NCI-H446 treated with DMSO at 0.1 percent for 48 hours (cell line): ENCODE measurements at places on chromosomes 1 and 21.

DNA sequence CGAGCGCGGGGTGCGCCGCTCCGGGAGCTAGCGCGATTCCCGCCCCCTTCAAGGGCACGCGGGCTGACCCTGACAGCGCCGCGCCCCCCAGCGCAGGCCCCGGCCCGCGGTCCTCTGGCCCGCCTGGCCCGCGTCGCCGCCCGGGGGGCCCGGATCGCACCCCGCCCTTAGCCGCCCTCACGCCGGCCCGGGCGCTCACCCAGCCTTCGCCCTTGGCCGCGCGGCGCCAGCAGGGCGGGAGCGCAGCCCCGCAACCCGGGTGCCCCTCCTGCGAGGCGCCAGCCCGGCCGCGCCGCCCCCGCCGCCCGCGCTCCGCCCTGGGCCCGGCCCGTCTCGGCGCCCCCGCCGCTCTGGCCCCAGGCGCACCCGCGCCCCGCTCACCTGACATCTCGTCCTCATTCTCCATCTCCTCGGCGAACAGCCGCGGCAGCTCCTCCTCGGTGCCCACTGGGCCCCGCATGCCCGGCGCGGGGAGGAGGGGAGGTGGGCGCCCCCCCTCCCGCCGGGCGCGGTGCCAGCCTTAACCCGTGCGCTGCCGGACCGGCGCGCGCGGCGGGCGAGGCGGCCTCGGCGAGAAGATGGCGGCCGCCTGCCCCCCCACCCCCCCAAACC is 451 bp downstream of the CHD5 start:
- no peak for DNase-seq

- DNase-seq = peak; percentile 42
Measured at GRCh38 chr1:61081686-61082310, 563 bp upstream of the NFIA start.

DNA sequence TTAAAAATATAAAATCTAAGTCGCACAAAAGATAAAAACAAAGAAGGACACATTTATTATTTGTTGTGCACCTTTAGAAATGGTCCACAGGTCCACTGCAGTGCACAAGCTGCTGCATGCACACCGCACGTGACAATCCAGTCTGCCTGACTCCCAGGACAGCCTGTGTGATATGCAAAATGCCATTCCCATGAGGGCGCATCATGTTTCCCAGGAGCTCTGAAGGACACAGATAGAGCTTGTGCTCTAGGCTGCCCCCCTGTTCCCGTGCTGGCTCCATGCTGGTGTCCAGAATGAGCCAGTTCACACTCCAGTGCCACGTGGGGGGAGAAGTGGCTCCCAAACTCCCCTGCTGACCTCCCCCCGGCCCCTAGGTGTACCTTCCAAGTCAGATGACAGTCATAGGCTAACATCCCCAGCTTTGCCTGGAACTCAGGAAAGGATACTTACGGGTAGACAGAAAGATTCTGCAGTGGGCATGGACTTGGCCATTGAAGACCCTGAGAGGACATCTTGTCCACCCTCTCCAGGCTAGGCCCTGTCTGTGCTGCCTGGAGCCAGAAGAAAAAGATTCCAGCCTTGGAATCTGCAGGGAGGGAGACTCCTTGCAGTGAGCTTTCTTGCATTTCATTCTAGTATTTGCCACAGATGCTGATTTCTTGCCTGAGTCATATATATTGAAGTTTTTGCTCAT is 26.3 kb downstream of the RAB7B start:
- DNase-seq = no peak

DNA sequence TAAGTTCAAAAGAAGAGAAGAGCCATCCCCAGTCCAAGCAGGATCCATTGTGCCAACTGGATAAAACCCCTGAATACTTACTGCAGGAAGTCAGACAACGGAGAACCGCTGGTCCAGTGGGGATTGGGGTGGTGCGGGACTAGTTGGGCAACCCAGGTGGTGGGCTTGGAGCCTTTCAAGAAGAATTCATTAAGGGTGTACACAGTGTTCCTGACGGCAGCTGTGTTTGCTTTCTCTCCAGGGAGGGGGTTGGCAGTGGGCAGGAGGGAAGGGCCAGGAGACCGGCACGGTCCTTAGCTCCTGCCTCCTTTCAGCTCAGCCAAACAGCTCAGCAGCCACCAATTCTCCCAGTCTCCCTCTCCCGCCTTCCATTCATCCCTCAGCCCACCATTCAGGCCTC is 7.1 kb upstream of the CDK18 start:
- DNase-seq = peak; percentile 43

GRCh38 chr1:159084867-159085266 is 8.3 kb upstream of the AIM2 start:
- no peak for DNase-seq

DNA sequence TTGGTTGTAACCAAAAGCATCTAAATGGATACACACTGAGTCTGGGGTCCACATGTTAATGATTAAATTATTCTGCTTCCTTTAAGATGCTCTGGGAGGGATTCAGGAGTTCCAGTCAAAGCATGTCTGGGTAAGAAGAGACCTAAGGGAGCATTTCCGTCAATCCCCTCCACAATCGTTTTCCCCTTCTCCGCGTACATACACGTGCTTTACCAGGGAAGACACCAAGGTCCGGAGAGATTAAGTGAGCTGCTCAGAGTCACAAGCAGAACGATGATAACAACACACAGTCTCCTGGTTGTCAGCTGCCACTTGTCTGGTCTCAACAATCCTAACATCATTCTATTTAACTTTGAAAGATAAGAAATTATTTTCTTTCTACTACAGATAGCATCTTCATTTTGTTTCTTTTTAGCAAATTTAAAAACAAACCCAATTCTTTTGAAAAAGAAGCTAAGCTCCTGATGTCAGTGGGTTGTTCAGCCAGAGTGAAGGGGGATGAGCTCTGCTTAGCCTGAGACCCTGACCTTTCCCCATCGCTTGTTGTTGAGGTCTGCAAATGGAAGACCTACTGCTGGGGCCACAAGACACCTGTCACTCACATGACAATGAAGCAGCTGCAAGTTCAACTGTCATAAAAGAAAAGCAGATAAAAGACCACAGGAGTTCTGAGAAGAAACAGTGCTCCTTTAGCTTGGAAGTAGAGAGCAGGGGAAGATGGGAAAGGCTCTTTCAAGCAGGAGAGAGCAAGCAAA is 4.5 kb downstream of the PAFAH2 start:
- DNase-seq = no peak

GRCh38 chr1:108554682-108555427 is 5.0 kb upstream of the EEIG2 start:
- no peak for DNase-seq

DNA sequence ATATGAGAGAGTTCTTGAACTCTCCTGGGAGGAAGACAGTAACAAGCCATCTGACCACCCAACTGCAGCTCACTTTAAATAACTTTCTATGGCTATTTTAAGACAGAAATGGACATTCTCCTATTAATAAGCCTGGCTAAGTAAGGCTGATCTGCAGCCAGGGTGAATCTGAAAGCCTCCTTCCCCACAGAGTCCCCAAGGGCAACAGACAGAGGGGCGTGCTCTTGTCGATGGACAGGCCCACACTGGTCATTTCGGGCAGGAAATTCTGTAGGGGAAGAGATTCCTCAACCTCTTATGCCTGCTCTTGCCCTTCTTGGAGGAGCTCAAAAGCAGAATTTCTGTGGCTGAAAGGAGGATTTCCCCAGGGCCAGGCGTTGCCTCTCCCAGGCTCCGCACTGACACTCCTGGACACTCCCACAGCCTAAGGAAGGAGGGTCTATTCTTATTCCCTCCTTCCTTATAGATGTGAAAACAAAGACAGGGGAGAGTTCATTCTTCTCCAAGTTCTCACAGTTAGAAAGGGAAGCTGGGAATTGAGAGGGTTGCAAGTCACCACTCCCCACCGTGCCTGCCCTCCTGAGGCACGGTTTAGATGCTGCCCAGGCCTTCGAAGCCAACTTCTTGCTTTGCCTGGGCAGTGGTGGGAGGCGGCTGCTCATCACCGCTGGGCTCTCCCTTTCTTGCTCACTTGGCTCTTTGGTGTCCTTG is 17.9 kb upstream of the KANK4 start:
- DNase-seq = no peak

- DNase-seq = no peak
Measured at GRCh38 chr21:41166884-41167283, 1.1 kb upstream of the BACE2 start.

DNA sequence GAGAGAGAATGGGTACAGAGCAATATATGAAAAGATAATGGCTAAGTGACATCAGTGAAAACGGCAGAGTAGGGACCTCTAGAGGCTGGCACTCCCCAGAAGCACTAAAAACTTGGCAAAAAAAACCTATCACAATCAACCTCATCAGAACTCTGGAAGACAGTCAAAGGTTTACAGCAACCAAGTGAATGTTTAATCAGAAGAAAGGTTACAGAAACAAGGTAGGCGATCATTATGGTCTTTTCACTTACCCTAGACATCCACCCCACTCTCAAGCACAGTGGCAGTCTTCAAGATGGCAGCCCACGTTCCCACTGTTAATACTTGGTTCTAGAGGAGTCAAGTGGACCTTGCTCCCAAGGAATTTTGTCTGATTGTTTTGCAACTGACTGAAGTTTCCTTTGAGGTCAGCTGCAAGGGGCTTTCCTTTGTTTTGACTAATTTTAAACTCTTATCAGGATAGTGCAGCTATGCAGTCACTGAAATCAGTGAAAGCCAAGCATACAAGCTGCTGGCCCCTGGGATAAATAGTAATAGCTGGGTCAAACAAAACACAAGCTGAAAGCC is 7.2 kb downstream of the KIFAP3 start:
- DNase-seq = no peak

GRCh38 chr1:168795681-168796080 is 66.7 kb upstream of the DPT start:
- DNase-seq = no peak

DNA sequence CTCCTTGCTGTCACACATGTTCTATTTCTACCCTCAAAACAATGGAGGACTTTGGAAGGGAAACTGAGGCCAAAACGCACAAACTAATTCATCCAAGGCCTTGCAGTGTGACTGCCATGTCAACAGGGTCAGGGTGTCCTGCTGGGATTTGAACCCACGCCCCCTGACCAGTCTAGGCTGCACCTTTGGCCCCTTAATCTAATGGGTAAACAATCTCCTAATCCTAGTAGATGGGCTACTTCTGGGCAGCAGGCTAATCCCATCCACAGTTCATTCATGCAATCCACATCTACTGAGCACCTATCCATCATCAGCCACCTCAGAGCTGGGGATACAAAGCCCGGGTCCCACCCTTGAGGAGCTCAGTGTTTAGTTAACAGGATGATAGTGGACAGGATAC is 17.0 kb upstream of the LEFTY2 start:
- no peak for DNase-seq

- no peak for DNase-seq
Measured at GRCh38 chr21:43808832-43809251, 19.5 kb downstream of the RRP1 start.

GRCh38 chr1:13763222-13763621 is 63.2 kb downstream of the PRDM2 start:
- no peak for DNase-seq

GRCh38 chr1:20785907-20786252 is 1.2 kb downstream of the HP1BP3 start:
- no peak for DNase-seq

GRCh38 chr1:116502671-116503314 is 68.0 kb downstream of the CD58 start:
- no peak for DNase-seq

DNA sequence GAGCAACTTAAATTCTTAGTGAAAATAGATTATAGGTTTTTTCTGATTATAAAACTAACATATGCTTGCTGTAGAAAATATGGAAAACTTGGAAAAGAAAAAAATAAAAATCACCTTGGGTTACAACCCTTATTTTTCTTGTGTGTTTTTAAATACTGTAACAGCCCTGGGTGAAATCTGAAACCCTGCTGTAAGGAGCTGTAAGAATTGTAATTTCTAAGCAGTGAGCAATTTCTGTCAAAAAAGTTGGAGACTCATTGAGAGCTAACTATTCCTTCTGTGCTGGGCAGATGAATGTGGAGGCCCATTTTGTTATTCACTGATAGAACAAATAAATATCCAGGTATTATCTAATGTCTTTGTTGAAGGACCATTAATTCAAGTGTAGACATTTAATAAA is 42.6 kb downstream of the ADCY10 start:
- DNase-seq = no peak

DNA sequence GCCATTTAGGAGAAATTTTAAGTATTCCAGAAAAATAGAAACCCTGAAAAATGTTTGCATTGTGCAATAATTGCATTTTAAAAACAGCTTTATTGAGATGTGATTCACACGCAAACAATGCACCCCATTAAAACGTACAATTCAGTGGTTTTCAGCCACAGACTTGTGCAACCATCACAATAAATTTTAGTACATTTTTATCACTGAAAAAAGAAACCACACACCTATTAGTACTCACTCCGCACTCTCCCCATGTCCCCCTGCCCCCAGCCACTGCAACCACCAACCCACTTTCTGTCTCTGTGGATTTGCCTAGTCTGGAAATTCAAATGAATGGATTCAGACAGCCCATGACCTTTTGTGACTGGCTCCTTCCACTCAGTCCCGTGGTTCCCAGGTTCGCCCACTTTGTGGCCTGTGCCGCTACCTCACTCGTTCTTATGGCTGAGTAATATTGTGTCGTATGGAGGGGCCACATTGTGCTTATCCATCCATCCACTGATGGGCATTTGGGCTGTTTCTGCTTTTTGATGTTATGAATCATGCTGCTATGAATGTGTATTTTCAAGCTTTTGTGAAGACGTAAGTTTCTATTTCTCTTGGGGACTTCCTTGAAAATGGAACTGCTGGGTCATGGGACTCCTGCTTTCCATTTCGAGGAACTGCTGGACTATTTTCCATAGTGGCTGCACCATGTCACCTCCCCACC is 147.7 kb upstream of the ARHGEF16 start:
- no peak for DNase-seq
